Effector memory CD8-positive, alpha-beta T cell (primary cell): ENCODE measurements at places on chromosomes 2 and 18.

- no peaks in the 10 kb centered on the region for H3K4me1 ChIP-seq
- H3K4me3 ChIP-seq = no peak overlapping the region
- no peak overlapping the region for H3K27ac ChIP-seq
- H3K36me3 ChIP-seq = no peaks in the 10 kb centered on the region
- no peak for DNase-seq
Measured at GRCh38 chr2:238968616-238969384, 120.9 kb downstream of the TWIST2 start.

DNA sequence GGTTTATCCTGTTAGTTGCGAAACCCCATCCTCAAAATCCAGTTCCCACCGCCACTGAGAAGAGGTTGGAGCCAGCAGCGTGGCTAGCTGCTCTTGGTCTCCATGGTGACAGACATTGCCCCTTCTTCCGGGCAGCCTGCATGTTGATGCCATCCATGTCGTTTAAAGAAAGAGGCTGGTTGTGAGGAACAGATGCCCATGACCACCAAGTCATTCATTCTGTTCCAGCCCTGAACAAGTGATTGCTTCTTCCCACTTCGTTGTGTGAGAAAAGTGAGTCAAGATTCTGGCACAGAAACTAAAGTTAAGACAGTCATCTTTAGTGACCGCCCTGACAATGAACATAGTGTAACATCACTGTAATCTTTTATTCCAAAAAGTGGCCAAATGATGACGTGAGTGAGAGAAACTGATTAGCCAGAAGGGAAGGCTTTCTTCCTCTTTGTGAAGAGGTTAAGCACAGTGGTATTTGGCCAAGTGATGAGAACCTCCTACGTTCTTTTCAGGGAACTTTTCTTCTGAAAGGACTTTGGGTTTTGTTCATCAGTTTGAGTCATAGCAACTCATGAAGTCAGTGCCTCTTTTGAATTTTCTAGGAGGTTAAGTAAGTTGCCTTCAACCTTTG, 272.5 kb downstream of the GALR1 start:
- no peaks in the 10 kb centered on the region for H3K36me3 ChIP-seq
- H3K4me3 ChIP-seq = no peak overlapping the region
- H3K4me1 ChIP-seq = no peaks in the 10 kb centered on the region
- H3K27ac ChIP-seq = no peak overlapping the region
- H3K27me3 ChIP-seq = peaks cover 18% of the 10 kb centered on the region

- H3K4me1 ChIP-seq = peaks cover 2% of the 10 kb centered on the region
- H3K4me3 ChIP-seq = no peak overlapping the region
- DNase-seq = no peak
- peaks cover 10% of the 10 kb centered on the region for H3K27me3 ChIP-seq
- H3K36me3 ChIP-seq = no peaks in the 10 kb centered on the region
Measured at GRCh38 chr2:215272918-215273317, 38.9 kb upstream of the ATIC start.

- H3K4me3 ChIP-seq = no peak overlapping the region
- H3K4me1 ChIP-seq = no peaks in the 10 kb centered on the region
- no peak for DNase-seq
- H3K27me3 ChIP-seq = peaks cover 27% of the 10 kb centered on the region
- H3K36me3 ChIP-seq = no peaks in the 10 kb centered on the region
- no peak overlapping the region for H3K27ac ChIP-seq
Measured at GRCh38 chr2:220703279-220703678, 868.8 kb downstream of the EPHA4 start.

DNA sequence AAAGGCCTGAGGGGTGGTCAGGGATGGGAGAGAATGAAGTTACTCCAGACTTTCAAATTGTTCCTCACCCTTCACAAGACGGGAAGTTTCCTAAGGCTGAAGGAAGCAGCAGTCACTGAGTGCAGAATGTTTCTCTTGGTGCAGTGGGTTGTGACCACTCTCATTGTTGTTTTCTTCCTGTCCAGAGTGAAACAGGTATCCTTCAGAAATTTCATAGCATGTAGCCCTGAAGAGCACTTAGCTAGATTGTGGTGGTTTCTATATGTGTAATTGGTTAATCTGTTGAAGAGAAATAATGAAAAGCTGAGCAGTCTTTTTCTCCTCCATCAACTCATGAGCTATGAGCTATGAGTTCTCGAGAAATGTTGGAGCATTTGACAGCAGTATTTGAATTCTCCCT, 96.8 kb downstream of the GPD2 start:
- H3K4me3 ChIP-seq = no peak overlapping the region
- H3K27me3 ChIP-seq = no peaks in the 10 kb centered on the region
- H3K27ac ChIP-seq = no peak overlapping the region

GRCh38 chr2:101430156-101430555, 42.9 kb upstream of the CREG2 start:
- no peak for DNase-seq
- no peak overlapping the region for H3K27ac ChIP-seq
- H3K36me3 ChIP-seq = no peaks in the 10 kb centered on the region
- H3K4me1 ChIP-seq = no peaks in the 10 kb centered on the region
- H3K27me3 ChIP-seq = no peaks in the 10 kb centered on the region
- H3K4me3 ChIP-seq = no peak overlapping the region

GRCh38 chr18:11147371-11147951, 1.9 kb downstream of the PIEZO2 start:
- H3K4me1 ChIP-seq = no peaks in the 10 kb centered on the region
- H3K27me3 ChIP-seq = peaks cover 20% of the 10 kb centered on the region
- no peak overlapping the region for H3K4me3 ChIP-seq
- no peak for DNase-seq

DNA sequence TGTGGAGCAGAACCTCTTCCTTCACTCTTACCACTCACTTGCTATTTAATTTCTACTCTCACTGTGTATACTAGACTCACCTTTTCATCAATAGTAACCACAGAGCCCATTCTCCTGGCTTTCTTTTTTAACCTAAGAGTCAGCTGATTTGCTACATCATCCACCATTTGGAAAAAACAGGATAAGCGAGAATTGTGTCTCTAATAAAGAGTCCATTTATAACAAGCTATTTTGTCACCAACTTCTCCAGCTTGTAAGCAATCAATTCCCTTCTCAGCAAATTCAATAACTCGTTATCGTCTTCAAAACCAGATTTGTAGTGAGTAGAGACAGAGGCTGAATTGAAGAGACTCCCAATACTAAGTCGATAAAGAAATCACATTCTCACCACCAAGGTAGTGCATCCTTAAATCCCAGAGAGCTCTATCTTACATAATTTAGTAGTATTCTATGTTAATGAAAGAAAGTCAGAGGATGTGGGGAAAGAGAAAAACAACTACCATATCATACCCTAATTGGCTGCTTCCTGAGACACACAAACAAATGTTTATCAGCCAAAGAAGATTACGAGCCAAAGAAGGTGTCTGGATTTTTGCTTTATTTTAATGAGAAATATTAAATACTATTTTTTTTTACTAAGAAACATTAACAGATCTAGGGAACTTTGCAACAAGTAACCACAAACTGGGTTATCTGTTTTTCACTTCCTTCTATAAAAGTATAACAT, 52.5 kb upstream of the SPTBN1 start:
- peaks cover 3% of the 10 kb centered on the region for H3K4me1 ChIP-seq
- no peaks in the 10 kb centered on the region for H3K36me3 ChIP-seq
- H3K27ac ChIP-seq = peak overlapping the region; percentile 47
- H3K4me3 ChIP-seq = no peak overlapping the region
- no peak for DNase-seq
- H3K27me3 ChIP-seq = no peaks in the 10 kb centered on the region

DNA sequence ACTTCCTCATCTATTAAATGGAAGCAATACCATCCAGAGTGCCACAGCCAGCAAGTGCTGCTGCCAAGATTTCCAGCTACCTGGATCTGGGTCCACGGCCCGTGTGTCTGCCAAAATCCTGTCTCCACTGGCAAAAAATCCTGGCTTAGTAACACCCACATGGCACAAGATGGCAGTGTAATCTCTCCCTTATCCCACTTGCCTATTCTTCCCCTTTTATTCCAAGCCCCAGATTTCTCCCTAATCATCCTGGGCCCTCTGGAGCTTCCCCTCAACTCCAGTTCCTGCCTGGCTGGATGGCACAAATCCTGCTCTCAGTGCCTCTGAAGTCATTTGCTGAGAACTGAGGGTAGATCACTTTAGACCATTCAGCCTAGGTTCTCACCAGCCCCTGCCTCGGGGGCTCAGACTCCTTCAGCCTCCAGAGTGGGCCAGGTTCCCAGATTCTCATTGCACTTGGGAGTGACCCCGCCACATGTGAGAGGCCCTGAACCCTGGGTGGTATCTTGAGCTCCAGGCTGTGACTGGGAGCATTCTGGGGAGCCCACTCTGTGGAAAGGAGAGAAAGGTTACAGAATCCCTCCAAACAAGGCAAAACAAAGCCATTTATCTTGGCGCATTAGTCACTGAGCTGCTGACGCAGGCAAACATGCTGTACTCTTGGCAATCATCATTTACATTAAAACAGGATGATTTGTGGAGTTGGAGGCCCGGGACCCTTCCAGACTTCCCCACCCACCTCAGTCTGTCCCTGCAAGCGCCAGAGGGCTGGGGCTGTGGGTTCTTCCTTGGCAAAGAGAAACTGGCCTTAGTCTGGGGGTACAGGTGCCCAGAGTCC, 325.8 kb downstream of the DYSF start:
- H3K27ac ChIP-seq = no peak overlapping the region
- peaks cover 26% of the 10 kb centered on the region for H3K27me3 ChIP-seq
- H3K4me1 ChIP-seq = no peaks in the 10 kb centered on the region
- no peak overlapping the region for H3K4me3 ChIP-seq
- no peaks in the 10 kb centered on the region for H3K36me3 ChIP-seq
- no peak for DNase-seq

GRCh38 chr2:121613774-121614173, 35.5 kb downstream of the CLASP1 start:
- peaks cover 7% of the 10 kb centered on the region for H3K36me3 ChIP-seq
- no peaks in the 10 kb centered on the region for H3K27me3 ChIP-seq
- DNase-seq = no peak
- no peak overlapping the region for H3K4me3 ChIP-seq
- no peak overlapping the region for H3K27ac ChIP-seq
- H3K4me1 ChIP-seq = peaks cover 20% of the 10 kb centered on the region

DNA sequence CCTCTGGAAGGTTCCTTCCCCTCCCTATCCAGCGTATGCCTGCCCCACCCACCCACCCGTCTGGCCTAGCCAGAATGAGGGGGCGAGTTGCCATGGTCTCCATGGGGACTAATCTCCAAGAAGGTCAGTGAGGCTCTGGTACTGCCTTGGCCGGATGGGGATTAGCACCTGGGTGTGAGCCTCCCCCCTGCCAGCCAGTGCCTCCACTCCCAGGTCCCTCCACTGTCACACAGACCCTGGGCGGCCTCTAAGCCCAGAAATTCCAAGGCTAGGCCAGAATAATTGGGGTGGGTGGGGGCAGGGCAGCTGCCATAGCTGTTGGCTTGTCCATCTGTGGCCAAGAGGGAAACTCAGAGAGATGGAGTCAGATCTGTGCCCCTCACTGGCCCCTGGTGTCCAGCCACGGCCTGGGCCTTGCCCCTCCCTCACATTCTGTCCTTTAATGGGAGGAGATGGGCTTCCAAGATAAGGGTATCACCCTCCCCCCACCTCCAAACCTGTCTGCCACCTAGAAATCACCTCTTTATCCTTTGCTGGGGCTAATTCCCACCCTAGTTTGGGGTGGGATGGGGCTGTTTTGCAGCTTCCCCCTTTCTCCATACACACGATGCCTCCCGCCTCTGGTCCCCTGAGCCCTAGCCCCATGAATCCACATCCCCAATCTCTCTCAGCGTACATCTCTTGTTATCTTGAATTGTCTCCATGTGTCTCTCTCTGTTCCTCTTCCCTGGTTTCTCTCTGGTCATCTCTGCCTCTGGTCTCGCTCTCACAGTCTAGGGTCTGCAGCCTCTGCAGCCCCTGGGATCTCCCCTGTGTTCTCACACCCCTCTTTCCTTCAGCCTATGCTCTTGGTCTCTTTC, 6.0 kb upstream of the CRYBA2 start:
- H3K4me3 ChIP-seq = no peak overlapping the region
- H3K36me3 ChIP-seq = peaks cover 3% of the 10 kb centered on the region
- H3K27me3 ChIP-seq = peaks cover 95% of the 10 kb centered on the region
- H3K27ac ChIP-seq = no peak overlapping the region
- H3K4me1 ChIP-seq = peaks cover 5% of the 10 kb centered on the region

GRCh38 chr2:24049485-24050021, at the start of gene FKBP1B:
Gene FKBP1B (plus strand): TSS chr2:24049741. CDS start chr2:24049850, 109 bp downstream.
- H3K27me3 ChIP-seq = no peaks in the 10 kb centered on the region
- peaks cover 13% of the 10 kb centered on the region for H3K36me3 ChIP-seq
- DNase-seq = peak; percentile 47
- no peak within 1 kb of the TSS for H3K4me3 ChIP-seq
- H3K27ac ChIP-seq = peak within 1 kb of the TSS; percentile 71

DNA sequence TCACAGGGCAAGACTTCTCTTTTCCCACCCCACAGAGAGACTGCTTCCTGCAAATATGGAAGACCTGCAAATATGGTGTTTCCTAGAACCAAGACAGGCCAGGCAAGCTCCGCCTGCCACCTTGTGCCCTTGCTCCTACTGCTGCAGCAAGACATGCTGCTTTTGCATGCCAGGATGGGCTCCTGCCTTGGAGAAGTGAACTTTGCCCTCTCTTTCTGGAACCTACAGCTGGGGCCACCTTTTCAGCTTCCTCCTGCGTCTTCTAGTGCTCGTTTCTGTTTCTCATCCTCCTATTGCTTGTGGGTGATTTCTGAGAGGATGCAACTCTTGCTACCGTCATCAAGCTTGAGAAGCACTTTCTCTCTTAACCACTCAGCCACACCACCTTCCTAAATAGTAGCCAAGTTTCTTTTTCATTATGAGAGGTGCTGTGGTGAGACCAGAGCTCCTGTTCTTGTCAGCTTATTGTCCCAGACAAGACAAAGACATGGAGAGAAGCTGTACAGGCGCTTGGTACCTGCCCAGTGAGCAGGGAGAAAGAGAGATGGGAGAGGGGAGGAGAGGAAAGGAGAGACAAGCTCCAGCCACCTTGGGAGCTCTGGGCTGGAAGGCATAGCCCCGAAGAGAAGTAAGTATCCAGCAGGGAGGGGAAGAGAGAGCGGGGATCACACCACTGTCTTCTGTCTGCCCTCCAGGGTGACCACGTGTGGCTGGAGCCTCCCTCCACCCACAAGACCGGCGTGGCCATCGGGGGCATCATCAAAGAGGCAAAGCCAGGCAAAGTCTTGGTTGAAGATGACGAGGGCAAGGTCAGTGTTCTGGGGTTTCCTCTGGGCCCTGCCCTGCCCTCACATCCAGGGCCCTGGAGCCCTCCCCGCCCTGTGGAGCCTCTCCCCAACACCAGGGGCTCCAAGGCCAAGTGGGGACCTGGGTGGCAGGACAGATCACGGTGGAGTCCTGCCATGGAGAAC, 28.3 kb downstream of the MYO7B start:
- H3K36me3 ChIP-seq = no peaks in the 10 kb centered on the region
- H3K27ac ChIP-seq = no peak overlapping the region
- H3K4me3 ChIP-seq = no peak overlapping the region
- no peaks in the 10 kb centered on the region for H3K4me1 ChIP-seq
- peaks cover 59% of the 10 kb centered on the region for H3K27me3 ChIP-seq
- no peak for DNase-seq
